ENCODE measurements at places on chromosomes 11 and 22.

- DNase-seq = no peak
These were observed 64.9 kb downstream of the BCR start for GRCh38 chr22:23245045-23245798.

GRCh38 chr11:60887556-60887955, 18.8 kb downstream of the PRPF19 start:
- peak; percentile 52 for DNase-seq

DNA sequence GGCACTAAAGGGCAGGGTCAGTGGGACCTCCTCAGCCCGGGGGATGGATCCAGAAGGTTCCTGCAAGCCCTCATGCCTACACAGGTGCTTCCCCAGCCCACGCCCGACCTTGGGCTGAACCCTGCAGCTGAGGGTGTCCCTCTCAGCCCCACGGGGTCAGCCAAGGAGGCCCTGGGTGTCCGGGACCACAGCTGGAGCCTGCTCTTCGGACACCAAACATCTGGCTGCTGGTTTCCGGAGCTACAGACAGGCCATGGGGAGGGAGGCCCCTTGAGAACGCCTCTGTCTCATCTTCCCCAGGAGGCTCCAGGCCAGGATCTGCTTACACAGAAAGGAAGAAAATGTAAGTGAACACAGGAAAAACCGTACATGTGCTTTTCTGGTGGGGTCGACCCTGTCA, 355.7 kb downstream of the MN1 start:
- no peak for DNase-seq

- DNase-seq = no peak
These were observed 144.7 kb downstream of the TTC17 start for GRCh38 chr11:43503417-43503816.

DNA sequence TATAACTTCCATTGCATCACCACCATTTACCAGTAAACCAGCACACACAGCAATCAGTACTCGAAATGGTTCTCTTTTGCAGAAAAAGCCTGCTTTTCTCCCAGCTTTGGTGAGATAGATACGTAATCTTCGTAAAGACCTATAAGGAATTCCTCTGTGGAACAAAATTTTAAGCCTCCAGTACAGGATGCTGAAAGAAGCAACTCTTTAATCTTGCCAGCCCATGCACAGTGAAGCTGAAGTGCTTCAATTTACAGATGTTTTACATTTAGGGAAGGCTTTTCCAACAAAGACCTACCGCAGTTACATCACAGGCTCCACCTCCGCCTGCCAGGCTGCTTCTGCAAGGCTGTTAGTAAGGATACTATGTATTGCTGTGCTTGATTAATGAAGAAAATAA, 1.9 kb downstream of the ELMOD1 start:
- no peak for DNase-seq

GRCh38 chr11:69425895-69426544, 55.4 kb upstream of the LINC01488 start:
- no peak for DNase-seq

GRCh38 chr11:60775420-60775961, 9.6 kb upstream of the MS4A10 start:
- DNase-seq = peak; percentile 92

- DNase-seq = no peak
These were observed 11.2 kb upstream of the IL18BP start for GRCh38 chr11:71987521-71987920.

DNA sequence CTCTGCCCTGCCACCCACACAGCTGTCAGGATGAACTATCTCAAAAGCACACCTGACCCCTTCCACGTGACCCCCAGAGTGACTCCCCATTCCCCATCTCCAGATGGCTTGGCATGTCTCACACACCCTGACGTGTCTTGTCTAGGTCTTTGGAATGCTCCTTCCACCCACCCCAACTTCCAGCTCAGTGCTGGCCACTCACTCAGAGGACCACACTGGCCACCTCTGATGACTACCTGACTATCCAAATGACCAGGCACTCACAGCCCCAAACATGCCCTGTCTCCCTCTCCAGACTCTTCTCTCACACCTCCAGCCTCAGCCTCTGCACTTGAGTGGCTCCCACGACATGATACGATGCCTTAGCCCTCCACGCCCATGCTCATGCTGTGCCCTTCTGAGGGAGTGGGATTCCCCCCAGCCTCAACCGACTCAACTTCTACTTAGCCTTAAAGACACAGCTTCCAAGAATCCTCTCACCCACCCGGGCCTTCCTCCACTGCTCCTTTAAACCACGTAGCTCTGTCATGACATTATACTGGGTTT, 259.4 kb downstream of the BUD13 start:
- DNase-seq = no peak

DNA sequence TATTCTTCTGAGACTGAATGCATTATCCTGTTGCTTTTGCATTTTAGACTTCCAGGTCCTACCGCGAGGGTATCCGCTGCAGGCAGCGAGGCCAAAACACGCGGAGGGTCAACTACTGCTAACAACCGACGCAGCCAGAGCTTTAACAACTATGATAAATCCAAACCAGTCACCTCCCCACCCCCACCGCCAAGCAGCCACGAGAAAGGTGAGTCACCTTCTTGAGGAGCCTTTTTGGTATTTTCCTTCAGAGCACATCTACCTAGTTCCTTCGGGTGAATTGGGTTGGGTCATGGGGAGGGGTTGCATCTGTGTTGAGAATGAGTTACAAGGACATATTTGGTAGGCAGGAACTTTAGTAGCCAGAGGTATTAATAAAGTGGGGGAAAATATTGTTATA, 179.8 kb downstream of the NAV2 start:
- DNase-seq = no peak

GRCh38 chr22:48835857-48836672, 991.6 kb downstream of the BRD1 start:
- no peak for DNase-seq

GRCh38 chr11:2519862-2520735, 75.3 kb downstream of the KCNQ1 start:
- no peak for DNase-seq

DNA sequence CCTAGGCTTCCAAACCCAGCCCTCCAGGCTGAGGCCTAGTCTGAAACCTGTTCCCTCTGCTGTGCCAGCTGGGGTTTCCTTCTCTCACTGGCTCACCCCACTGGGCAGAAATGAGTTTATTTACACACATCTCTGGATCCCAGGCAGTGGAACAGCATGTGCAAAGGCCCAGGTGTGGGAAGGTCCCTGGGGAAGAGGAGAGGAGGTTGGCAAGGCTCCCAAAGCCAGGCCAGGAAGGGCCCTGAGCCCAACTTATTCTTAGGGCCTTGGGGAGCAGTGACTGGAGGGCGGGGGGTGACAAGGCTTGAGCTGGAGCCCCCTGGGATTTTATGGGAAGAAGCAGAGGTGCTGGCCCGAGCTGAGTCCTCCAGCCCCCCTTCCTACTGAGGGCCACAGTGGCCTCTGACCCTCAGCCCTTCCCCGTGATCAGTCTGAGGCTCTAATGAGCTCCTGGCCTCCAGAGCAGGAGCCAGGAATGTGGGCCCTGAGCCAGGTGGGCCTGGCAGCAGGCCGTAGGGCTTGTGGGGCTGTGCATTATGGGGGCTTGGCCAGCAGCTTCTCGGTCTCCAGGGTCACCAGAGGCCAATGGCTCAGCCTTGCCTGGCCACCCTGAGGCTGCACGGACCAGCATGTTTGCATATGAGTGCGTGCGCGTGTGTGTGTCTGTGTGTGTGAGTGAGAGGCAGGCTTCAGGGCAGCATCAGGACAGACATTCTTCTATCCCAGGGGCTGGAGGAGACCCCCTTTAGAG, 2.9 kb downstream of the MYO7A start:
- no peak for DNase-seq

DNA sequence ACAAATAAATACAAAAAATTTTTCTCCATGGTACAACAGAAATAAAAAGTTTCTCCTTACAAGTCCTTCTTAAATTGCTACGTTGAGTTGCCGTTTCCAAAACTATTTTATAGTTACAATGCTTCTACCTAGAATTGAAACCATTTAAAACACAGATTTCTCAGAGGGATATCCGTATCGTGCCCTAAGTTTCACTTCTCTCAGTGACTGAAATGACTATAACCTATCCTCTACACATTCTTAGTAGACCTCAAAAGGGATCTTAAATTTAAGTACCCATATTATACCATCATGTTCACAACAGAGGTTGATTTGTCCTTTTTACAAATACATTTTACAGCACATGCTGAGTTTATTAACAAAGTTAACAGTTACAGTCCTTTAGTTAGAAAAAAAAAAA, 44.1 kb downstream of the USP28 start:
- no peak for DNase-seq

GRCh38 chr11:44988111-44988510, 37.4 kb upstream of the TP53I11 start:
- DNase-seq = no peak

DNA sequence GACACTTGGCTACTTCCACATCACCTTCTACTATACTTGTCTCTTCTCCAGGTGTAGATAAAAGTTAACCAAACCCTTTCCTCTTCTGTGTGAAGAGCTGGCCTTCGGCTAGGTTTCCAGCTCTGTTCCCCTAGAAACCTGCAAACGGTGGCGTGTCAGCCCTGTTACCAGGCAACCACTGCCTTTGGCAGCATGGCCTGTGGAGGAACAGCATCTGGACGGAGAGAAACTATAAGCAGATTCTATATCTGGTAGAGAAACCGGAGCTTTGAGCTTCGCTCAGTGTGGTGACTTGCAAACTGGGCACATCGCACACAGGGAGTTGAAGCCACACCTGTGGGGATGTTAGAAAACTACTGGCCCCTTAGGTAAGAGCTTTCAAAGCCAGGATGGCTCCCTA, 35.9 kb downstream of the ARAP1 start:
- DNase-seq = no peak

- DNase-seq = peak; percentile 30
These were observed 238.7 kb downstream of the FAM181B start for GRCh38 chr11:82494988-82495432.

DNA sequence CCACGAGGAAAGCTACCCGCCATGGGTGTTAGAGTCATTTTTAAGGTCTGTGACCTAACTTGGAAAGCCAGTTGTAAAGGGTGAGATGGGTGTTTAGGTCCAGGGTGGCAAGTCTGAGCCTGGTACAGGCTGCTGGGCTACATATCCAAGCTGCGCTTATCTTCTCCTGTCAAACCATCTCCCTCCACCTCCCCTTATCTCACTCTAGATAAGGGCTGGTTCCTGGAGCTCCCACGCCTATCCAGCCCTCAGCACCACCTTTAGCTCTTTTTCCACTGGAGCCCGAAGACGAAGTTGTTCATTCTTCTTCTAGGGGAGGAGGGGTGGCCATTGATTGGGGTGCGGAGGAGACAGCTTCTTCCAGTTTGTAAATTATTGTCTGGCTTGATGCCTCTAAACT, 48.5 kb downstream of the MICAL2 start:
- no peak for DNase-seq

DNA sequence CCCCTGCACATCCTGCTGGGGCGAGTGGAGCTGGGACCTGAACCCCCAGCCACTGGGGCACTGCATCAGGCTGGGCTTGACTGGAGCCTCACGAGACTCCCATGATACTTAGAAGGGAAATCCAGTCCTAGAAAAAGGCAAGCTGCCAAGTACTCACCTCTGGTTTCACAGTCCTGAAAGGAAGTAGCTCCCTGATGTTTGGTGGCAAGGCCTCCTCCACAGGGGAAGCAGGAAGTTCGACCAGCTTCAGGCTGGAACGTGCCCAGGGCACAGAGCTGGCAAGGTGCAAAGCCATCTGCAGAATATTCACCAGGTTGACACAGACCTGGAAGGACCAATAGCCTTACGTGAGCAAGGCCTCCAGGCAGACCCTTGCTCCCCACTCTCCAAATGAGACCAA, 26.8 kb upstream of the NRIP3 start:
- DNase-seq = no peak

DNA sequence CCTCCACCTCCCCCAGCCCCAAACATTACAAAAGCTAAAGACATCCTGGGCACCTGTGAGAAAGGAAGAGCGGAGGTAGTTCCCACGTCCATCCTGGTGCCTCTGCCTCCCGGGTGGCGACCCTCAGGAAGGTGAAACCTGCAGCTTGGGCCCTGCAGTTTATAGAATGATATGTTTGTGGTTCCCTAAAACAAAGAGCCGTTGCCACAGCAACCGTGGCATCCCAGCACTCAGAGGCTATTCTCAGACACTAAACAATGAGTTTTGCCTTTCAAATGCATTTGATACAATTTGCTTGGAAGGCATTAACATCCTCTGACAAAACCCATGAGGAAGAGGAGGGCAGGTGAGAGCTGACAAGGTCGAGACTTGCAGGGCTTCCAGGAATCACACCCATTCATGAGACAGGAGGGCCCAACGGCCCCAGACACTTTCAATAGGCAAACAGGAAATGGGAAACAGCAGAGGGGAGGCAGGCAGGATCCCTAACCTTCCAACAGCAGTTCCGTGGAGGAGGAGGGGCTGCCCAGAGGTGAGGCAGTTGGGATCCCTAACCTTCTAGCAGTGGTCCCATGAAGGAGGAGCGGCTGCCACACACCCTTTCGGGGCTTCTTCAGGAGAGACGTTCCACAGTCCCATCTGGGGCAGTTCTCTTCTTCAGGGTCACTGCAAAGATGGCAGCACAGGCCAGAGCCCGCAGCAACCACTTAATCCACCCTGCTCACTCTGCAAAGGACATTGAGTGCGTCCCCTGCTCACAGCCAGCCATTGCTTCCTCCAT, 379.2 kb downstream of the SHANK2 start:
- peak; percentile 75 for DNase-seq

GRCh38 chr11:110518809-110519514, 89.2 kb downstream of the FDX1 start:
- DNase-seq = no peak

DNA sequence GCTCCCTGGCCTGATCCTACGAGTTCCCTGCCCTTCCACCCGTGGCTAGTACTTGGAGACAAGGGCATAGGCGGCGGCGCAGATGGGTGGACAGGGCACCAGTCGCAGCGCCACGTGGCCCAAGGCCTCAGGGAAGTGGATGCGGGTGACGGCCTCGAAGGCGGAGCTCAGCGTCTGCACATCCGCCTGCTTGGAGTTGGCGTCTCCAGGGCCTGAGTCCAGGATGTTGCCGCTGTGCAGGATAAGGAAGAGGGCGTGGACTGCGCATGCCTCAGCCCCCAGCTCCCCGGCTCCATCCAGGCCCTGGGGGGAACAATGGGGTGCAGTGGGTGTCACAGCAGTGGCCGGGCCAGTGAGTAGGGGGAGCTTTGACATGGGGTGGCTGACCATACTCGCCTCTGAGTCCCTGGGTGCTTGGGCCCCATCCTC, 6.6 kb downstream of the PITPNM1 start:
- DNase-seq = no peak

DNA sequence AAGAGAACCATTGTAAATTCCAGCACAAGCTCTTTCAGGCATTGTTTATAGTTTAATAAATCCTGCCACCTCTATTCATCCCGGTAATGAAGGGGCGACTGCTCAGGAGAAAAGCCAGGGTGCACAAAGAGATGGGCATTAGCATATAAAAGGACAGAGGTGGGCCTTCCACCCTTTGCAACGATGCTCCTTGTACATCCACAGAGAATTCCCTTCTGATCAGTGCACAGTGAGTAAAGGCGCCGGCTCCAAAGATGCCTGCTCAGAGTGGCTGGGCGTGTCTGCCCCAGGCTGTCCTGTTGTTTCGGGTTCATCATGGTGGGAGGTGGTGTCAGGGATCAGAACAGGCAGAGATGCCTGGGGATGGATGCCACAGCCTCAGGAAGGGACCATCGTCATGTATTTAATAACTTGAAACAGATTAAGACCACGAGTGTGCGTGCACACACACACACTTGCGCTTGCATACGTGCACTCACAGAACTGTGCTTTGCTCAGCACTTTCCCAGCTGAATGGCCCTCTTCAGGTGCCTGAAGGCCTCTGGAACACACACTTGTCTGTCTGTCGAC, 305.0 kb downstream of the TBC1D22A start:
- no peak for DNase-seq

All from NT2/D1 (cell line).